ENCODE measurements at places on chromosomes 2 and 18.

DNA sequence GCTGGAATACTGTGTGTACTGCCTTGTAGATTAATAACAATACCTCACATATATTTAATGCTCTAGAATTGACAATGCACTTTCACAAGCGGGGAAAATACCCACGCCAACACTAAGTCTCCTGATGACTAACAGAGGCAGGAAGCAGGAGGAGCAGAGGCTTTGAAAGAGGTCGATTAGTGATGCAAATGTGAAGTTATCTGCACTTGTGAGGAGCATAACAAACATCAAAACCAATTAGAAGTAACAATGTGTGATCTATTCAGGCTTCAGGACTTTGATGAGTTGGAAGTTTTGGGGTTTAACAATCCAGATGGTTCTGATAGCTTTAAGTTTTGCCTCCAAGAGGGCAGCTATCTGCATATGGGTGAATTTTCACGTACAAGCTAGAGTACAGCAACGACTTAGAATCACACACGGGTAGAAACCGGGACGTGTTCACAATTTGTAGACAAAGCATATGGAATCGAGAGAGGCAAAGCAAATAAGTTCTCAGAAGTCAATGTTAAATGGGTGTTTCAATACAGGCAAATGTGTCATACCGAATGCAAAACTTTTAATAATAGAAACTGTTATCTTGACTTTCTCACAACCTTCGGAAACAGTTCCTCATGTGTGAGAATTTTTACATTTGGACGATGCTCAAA lies 114.5 kb downstream of the METTL8 start:
- no peak for DNase-seq

DNA sequence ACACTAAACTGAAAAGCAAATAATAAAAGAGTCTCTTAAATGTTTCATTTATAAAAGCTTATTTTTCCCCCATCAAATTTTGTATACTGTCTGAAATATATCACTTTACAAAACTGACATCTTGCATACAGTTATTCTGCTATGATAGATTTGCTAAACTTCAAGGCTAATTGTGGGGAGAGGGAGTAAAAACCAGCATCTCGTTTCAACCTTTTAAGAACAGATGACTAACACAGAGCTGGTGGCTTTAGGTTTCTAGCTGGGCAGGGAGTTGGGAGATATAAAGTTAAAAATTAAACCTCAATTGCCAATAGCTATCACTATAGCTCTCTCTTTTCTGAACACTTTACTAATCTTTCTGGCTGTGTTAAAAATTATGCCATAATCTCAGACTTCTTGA lies 23.5 kb downstream of the C1D start:
- no peak for DNase-seq

GRCh38 chr2:104860451-104860790 lies 6.5 kb downstream of the POU3F3 start:
- no peak for DNase-seq

DNA sequence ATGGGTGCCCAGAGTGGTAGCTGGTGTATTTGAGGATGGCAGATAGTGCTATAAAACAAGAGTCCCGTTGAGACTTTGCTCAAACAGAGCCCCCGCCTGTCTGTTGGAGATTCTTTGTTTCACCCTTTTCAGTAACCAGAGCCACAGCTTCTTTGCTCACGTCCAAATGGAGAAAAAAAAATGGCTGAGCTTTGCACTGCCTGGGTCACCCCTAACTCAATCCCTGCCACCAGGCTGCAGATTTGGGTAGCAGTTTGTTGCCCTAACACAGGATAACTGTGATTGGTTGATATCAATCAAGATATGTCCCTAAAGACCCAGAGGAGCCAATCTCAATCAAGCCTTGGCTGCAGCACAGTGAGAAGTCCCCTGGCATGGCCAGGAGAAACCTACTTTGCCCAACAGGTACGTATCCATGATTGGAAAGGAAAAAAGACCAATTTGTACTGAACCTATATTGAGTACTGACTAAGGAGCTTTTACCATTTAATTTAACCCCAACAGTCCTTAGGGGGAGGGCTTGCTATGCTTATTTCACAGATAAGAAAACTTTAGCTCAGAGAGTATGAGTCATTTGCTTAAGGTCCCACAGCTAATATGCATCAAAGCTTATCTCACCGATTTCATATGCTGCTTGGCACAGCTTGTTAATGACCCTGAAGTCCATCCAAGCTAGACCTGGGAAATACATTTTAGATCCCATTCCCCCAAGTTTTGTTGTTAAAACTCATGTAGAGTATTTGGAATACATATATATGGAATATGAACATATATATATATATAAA lies 72.0 kb upstream of the SH3BP4 start:
- no peak for DNase-seq

GRCh38 chr2:85583667-85584353 lies 421 bp upstream of the VAMP5 start:
- DNase-seq = no peak

DNA sequence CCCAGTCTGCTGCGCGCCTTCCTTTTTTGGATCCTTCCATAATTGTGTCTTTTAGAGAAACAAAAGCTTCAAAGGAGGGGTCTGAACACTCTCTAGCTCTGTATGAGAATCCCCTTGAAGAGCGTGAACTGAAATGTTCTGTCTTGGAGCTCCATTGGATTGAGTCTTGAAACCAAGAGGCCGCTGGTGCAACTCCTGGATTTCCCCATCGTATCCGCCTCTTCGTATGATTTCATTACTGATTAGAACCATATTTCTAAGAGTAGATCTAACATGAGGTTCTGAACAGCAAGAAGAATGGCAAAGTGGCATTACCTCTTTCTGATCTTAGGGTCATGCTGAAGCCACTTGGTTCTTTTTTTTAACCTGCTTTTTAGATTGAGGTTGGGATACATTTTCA lies 31.4 kb upstream of the NRP2 start:
- no peak for DNase-seq

DNA sequence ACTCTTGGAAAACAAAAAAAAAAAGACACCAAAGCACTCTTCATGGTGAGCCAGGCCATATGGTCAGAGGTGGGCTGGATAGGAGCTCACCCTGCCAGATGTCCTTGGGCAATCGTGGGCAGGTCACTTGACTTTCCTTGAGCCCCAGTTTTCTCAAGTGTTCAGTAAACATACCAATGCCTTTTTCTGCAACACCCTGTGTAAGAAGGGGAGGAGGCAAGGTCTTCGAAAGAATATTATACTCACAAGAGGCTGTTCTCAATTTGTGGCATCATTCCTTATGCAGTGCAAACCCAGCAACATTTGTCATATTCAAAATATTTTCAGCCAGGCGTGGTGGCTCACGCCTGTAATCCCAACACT lies 22.9 kb upstream of the TMEM87B start:
- no peak for DNase-seq

- DNase-seq = no peak
Observed at GRCh38 chr2:145524836-145525235, 1004.9 kb upstream of the ZEB2 start.

GRCh38 chr2:177574356-177574755 lies 181.8 kb downstream of the AGPS start:
- no peak for DNase-seq

GRCh38 chr2:58860586-58860985 lies 619.5 kb upstream of the FANCL start:
- peak; percentile 44 for DNase-seq

- DNase-seq = no peak
Observed at GRCh38 chr2:57146951-57147350, 899.7 kb upstream of the VRK2 start.

DNA sequence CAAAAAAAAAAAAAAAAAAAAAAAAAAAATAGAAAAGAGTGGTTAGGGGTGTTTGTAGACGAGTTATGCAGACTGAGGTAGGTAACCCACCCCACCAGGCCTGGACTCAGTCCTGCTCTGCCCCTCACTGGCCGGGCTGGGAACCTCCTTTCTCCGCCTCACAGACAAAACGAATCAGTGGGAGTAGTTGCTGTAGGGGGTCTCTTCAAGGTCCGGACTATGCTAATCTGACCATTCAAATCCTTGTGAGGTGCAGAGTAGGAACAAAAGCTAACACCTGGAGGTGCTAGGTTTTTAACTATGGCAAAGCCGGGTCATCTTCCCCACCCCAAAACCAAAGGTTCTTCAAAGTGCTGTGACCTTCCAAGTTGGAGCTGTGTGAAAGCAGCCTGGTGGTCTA lies 223.7 kb downstream of the SLC4A3 start:
- no peak for DNase-seq

- no peak for DNase-seq
Observed at GRCh38 chr18:22164337-22165048, 4.9 kb upstream of the GATA6 start.

- DNase-seq = no peak
Observed at GRCh38 chr2:60312618-60313017, 240.8 kb downstream of the BCL11A start.

- DNase-seq = no peak
Observed at GRCh38 chr2:119517433-119517832, 6.8 kb downstream of the SCTR start.

GRCh38 chr2:159124441-159124911 lies 156.0 kb downstream of the TANC1 start:
- no peak for DNase-seq

- DNase-seq = peak; percentile 32
Observed at GRCh38 chr2:221034973-221035372, 537.1 kb downstream of the EPHA4 start.

DNA sequence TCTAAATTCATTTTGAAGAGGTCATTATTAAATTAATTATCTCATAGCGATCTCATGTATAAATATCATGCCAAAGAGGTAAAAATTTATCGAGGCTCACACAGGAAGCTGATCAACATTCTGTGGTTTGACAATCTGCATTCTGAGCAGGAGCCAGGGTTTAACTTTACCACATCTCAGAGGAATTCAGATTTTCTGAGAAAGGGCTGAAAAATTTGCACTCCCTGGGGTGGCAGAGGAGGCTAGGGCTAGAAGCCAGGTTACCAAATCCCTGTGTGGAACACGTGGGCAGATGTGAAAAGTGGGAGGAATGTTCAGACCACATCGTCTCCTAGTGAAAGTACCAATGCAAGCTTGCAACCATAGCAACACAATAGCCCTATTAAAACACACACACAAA lies 63.5 kb upstream of the CTLA4 start:
- no peak for DNase-seq

- no peak for DNase-seq
Observed at GRCh38 chr18:49094136-49094535, 143.4 kb upstream of the SMAD7 start.

DNA sequence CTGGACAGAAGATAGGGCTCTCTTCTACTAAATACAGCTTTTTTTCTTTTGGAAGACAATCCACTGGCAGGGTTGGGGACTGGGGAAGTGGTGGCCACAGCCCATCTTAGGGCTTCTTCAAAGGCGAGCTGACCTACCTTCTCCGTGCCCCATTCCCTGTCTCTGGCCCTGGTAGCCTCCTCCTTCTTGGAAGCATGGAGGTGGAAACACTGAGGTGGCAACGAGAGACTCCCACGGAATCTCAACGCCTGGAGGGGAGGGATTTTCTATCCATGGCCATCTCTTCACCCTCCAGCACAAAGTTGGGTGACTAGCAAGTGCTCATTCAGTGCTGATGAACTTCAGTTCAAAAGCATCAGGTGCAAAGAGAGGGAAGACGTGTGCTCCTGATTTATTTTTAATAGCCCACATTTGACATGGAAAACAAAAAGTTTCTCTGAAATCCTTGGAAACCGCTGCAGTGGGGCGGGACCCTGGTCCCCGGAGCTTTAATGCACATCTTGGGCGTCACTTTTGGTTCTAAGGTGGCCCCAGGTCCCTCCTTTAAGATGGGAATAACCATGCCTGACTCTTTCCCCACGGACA lies 633 bp upstream of the ARMC9 start:
- DNase-seq = no peak

GRCh38 chr2:156526950-156527636 lies 90.9 kb downstream of the GPD2 start:
- DNase-seq = no peak

DNA sequence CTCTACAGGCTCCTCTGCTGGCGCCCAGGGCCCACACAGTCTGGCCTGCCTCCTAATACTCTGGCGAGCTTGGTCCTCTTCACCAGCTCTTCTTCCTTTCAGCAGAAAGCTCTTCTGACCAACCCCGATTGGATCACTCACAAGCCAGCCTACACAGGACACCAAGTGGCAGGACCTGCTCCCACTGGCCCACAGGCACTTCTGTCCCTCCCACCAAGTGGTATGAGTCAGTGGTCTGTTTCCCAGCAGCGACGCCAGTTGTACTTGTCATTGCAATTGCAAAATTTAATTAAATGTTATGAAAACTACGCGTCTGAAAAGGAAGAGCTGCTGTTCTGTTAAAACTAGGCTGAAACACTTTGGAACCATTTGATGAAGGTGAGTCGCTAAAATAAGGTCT lies 46.7 kb downstream of the NDUFA10 start:
- DNase-seq = no peak

GRCh38 chr2:13770279-13770678 lies 862.2 kb upstream of the LRATD1 start:
- no peak for DNase-seq

- no peak for DNase-seq
Observed at GRCh38 chr2:15367715-15368114, 193.4 kb downstream of the NBAS start.

- DNase-seq = no peak
Observed at GRCh38 chr2:41400088-41400665, 647.6 kb upstream of the PKDCC start.

DNA sequence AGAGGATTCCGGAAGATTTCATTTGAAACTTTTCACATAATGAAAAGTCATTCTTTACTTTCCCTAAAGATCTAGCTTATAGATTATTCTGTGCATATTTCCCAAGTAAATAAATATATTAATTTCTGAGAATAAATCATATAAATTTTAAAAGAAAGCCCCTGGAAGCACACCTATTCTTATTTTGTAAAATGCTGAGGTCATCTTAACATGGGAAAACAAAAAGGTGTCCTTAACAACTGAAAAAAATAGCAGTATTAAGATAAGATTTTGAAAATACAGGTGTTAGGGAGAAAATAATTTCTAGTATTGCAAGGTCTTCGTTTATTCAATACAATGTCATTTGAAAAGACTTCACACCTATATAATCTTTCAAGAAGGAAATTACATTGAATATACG lies 567.5 kb upstream of the CHAC2 start:
- no peak for DNase-seq

DNA sequence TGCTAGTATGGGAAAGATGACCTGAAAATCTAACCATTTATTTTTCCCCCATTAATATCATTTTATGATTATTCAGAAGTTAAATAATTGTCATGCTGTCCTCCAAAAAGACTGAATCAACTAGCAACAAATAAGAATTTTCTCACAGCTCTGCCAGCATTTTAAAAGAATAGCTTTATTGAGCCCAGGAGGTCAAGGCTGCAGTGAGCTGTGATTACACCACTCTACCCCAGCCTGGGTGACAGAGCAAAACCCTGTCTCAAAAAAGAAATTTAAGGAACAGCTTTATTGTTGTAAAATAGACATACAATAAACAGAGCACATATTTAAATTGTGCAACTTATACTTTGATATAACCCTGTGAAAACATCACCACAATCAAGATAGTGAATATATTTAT lies 24.8 kb upstream of the IL1A start:
- DNase-seq = no peak

- no peak for DNase-seq
Observed at GRCh38 chr2:14557916-14558315, 74.6 kb upstream of the LRATD1 start.

GRCh38 chr2:105497094-105497493 lies 98.2 kb upstream of the FHL2 start:
- DNase-seq = no peak
